ENCODE measurements at places on chromosomes 4 and X.

- no peak for DNase-seq
Observed at GRCh38 chr4:6613676-6614651, 26.5 kb upstream of the MRFAP1 start.

- DNase-seq = no peak
Observed at GRCh38 chr4:57614257-57614932, 504.2 kb upstream of the IGFBP7 start.

- DNase-seq = no peak
Observed at GRCh38 chrX:11525685-11526084, 140.0 kb downstream of the ARHGAP6 start.

- DNase-seq = no peak
Observed at GRCh38 chr4:58209551-58209950, 1099.4 kb upstream of the IGFBP7 start.

- no peak for DNase-seq
Observed at GRCh38 chrX:43108828-43109227, 330.9 kb upstream of the PPP1R2C start.

GRCh38 chr4:101871962-101872676 is 81.6 kb downstream of the BANK1 start:
- no peak for DNase-seq

GRCh38 chr4:88659890-88660208 is 37.8 kb downstream of the NAP1L5 start:
- no peak for DNase-seq

- no peak for DNase-seq
Observed at GRCh38 chrX:154020536-154021115, 924 bp upstream of the IRAK1 start.

DNA sequence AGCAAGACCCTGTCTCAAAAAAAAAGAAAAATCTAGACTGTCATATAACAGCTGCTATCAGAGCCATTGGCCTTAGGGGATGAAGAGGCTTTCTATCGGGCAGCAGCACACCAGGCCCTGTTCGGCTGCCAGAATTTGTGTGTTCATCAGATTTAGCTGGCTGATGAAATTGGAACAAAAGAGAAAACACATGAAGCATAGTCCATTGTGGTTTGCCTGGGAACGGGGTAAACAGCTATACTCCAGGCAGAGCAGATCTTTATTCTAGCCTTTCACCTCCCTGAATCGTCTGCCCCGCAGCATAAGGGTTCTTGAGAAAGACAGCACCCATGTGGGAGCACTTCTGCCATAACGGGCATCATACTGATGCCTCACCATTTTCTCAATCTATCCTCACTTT is 11.6 kb downstream of the TKTL1 start:
- DNase-seq = no peak

- DNase-seq = no peak
Observed at GRCh38 chrX:4710618-4711433, 997.4 kb upstream of the PRKX start.

- DNase-seq = no peak
Observed at GRCh38 chr4:6362896-6363295, 93.2 kb downstream of the WFS1 start.

- DNase-seq = no peak
Observed at GRCh38 chr4:174401471-174402130, 117.9 kb downstream of the CEP44 start.

DNA sequence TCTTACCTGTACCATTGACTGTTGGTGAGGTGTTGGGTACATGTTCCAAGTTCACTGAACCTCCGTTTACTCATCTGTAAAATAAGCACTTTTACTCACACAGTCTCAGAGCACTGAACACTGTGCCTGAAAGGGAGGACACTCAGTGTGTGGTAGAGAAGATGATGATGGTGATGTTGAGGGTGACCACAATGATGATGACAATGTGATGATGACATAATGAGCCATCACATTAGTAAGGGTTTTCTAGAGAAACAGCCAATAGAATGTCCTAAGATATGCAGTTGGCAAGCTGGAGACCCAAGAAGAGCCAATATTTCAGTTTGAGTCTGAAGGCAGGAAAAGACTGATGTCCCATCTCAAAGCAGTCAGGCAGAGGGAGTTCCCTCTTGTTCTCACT is 315.4 kb upstream of the IGFBP7 start:
- DNase-seq = no peak

DNA sequence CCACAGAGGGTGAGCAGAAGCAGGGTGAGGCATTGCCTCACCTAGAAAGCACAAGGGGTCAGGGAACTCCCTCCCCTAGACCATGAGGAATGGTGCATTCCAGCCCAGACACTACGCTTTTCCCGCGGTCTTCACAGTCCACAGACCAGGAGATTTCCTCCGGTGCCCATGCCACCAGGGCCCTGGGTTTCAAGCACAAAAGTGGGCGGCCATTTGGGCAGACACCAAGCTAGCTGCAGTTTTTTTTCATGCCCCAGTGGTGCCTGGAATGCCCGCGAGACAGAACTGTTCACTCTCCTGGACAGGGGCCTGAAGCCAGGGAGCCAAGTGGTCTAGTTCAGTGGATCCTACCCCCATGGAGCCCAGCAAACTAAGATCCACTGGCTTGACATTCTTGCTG is 12.8 kb downstream of the NAP1L3 start:
- no peak for DNase-seq

DNA sequence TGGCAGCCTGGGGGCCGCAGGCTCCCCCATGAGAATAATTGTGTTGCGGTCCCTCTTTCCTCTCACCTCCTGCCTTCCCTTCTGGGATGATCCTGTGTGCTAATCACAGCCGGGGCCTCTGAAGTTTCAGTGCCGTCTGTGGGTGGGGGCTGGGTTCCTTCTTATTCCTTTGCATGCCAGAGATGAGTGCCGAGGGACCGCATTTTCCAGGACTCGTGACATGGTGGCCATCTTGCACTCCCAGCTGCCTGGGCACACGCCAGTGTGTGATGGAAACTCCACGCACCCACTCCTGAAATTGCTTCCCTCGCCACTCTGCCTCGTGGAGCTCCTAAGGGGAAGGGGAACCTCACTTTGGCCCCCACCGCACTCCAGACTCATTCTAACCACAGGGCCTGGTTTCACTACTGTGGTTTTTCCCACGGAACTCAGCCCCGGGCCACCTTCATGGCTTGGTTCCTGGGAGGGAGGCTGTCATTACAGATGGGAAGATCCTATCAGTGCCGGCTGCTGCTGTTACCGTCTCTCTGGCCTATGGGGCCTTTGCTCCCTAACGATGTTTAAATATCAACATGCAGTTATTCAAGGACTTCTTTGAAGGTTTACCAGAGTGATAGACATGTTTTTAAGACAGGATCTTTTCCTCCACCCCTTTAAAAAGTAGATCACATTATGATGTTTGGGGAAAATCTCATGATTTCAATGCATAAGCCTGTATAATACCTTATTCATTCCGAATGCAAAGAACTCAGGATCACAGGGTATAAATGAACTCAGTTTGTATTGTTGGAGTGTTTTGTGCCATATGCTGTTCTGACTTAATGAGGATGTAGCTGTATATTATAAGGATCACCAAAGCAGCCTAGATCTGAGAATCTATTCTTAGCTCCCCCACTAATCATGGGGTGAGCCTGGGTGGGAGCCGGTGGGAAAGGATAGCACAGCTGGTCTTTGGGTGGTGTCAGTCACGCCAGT is 89.6 kb downstream of the SORCS2 start:
- DNase-seq = no peak

DNA sequence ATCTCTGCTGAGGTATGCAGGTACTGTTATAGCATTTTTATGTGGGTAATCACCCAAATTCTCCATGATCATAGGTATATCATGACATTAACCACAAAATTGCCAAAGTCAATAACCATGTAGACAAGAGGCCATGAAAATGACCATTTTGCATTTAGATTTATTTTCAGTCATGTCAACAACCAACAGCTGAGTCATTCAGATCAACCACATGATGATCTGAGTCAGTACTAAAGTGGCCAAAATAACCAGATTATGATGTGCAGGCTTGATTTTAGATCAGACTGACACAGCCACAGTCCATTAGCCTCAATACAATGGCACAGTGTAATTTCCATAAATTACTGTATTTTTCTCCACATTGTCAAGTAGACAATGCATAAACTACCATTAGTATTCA is 240.5 kb downstream of the GRIA3 start:
- DNase-seq = no peak

DNA sequence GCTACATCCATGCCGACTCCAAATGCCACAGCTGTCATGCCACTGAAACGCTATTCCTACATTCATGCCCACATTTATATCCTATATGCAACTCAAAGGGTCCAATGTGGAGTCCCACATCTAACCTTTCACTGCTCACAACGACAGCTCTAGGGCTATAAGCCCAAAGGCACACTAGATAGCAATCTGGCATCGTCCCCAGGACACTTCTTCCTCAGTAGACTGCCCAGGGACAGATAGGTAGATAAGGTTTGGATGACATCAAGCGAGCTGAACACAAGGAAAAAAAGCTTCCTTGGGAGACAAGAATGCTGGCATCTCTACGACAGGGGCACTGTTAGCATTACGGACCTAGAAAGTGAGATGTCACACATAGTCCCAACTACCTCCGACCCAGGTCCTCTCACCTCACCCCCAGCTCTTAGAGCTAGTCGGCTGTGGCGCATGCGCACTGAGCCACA is 685 bp downstream of the RAB9B start:
- DNase-seq = no peak

GRCh38 chr4:165328708-165329107 is 1.2 kb downstream of the MSMO1 start:
- no peak for DNase-seq

GRCh38 chr4:86896596-86896995 is 4.4 kb upstream of the C4orf36 start:
- no peak for DNase-seq

DNA sequence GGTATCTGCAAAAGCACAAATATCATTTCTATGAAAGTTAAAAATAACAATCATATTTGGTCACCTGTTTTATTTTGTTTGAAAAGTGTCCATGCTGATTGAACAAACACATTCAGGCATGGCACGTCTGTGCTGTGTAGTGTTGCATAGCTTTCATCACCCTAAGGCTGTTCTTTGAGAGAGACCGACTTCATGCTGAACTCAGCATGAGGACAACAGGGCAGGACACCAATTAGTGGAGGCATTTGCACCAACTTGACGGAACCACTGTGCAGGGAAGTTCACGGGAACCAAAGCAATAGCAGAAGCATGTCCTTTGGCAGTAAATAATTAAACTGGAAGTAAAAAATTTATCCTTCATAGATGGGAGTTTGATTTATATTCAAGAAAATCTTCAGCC is 158.4 kb upstream of the SLC7A11 start:
- no peak for DNase-seq

DNA sequence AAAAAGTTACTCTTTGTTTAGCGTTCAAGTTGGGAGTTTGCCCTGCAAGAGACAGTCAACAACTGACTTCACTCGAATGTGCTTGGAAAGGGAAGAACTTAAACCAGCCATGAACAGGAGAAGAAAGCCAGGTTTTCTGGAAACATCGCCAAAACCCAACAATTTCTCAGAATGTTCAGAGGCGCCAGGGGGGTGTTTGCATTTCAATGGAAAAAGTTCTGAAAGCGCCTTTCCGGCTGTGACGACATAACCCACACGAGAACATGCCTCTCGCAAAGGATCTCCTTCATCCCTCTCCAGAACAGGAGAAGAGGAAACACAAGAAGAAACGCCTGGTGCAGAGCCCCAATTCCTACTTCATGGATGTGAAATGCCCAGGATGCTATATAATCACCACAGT is 78.1 kb upstream of the ADGRA3 start:
- DNase-seq = no peak

- no peak for DNase-seq
Observed at GRCh38 chr4:113821856-113822255, 60.3 kb upstream of the CAMK2D start.
